Cortex of kidney (tissue), 1 donor: ENCODE measurements at places on chromosomes 2 and 18.

GRCh38 chr18:31206787-31207381, 44.2 kb upstream of the DSC1 start:
- DNase-seq, result no peak

DNA sequence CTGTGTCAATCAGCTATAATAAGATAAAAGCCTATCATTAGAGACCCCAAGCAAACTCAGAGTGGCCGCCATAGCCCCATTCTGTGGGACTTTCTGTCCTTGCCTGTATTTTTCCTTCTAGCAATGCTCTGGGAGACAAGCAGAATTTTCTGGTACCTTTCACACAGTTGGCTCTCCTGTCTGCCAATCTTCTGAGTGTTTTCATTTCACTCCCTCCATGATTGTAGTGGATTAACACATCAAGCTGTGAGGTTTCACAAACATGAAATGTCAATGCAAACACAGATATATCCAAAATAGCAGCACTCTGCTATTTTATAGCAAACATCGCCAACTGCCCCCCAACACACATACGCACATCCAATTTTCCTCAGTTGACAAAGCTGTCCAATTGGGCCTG, 64.9 kb downstream of the C1D start:
- no peak for DNase-seq

DNA sequence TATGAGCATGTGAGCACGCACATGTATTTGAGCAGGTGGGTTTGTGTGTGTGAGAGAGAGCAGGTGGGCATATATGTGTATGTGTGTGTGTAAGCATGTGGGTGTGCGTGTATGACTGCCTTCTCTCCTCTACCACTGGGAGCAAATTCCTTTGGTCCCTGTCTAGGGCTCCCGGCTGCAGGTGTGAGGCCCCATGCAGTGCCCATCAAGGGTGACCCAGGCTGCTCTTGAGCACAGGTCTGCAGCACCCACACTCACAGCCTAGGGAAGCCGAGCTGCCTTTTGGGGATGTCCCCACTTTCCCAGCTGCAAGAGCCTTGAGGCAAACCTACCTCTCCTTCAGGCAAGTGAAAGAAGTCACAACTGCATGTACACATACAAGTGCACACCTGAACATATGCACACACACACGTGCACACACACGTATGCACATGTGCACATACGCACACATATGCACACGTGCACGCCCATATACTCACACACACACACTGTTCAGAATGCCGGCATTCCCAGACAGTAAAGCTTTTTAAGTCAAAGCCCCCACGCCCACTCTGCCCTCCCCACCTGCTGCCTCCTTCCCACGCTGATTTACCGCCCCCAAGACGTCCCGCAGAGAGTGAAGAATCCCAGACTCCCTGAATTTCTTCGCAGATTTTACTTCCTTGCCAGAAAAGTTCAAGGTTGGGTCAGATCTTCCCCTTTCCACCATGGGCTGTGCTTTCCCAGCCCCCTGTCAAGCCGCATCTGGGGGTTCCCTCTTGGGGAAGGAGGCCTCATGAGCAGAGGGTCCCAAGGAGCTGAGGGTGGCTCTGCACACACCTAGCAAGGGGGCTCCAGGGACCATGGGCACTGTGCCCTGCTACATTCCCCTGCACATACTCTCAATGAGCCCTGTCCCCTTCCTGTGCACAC, 170.6 kb downstream of the TWIST2 start:
- DNase-seq, result no peak

- no peak for DNase-seq
Observed at GRCh38 chr2:71463342-71463654, 9.9 kb downstream of the DYSF start.

DNA sequence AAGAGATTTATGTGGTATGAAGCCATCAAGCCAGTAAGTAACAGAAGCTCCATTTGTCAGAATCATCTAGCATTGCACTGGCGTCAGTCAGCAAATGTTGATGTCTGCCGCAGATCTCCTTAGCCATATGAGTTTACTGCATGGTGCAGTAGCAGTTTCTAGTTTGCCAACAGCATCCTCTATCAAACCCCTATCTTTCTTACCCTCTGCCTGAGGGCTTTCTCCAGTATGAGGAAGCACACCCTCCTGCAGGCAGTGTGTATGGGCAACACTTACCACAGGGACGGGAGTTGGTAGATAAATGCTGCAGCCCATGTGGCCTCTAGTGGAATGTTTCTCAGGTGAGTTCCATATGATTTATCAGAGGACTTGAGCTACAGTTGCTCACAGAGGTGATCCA, 63.7 kb downstream of the EFEMP1 start:
- DNase-seq, result no peak

DNA sequence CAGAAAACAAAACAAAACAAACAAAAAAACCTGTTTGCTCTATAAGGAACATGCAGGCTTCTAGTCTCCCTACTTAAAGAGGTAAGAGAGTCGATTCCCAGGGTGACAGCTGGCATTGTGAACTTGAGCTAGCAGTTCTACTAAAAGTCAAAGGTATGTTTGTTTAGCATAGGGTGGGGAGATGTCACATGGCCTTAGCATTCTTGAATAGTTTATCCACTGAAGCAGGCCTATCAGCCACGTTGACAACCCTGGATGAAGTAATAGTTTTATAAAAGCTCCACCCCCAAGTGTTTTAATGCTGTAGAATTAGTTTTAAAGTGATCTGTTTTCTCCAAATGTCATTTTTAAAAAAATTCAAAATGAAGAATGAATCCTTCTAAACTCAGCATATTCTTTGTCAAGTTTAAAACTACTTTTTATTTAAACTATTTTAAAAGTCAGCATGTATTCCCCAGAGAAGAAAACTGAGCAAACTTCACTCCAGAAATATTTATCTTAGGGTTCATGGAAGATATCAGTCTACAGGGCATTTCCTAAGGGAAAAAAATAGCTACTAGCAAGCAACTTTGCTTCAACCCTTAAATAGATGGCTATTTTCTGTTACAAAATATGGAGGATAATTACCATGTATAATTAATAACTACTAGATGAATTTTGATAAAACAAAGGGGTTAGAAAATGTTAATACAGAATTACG, 1.7 kb downstream of the MYOM1 start:
- no peak for DNase-seq

GRCh38 chr2:151638990-151639389, 95.3 kb downstream of the NEB start:
- DNase-seq, result no peak

- DNase-seq, result no peak
Observed at GRCh38 chr2:65062843-65063825, 6.9 kb downstream of the CEP68 start.

DNA sequence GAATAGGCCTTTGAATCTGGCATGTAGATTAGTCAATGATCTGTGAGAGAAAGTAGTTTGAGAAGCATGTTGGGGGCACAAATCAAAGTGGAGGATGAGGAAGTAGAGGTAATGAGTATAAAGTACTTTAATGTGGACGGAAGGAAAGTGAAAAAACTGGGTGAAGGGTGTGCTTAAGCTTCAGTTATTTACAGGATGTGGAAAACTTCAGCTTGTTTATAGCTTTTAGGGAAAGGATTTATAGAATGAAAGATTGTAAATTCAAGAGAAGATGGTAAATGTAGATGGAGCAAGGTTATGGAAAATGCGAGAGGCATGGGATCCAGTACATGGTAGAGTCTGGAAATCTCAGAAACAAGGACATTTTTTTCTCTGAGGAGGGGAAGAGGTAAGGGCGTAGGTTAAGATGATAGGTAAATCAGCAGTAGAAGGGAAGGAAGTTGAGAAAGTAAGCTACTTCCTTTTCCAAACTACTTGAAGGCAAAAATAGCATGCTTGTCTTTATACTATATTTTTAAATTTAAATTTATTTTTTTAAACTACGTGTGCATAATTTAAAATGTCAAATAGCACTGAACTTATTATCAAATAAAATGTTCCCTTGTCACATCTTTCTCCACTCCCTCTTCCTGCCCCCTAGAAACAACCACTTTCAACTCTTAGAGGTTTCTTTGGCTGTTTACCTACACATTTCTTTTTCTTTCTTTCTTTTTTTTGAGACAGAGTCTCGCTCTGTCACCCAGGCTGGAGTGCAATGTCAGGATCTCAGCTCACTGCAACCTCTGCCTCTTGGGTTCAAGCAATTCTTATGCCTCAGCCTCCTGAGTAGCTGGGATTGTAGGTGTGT, 8.5 kb downstream of the FAM117B start:
- DNase-seq, result no peak

DNA sequence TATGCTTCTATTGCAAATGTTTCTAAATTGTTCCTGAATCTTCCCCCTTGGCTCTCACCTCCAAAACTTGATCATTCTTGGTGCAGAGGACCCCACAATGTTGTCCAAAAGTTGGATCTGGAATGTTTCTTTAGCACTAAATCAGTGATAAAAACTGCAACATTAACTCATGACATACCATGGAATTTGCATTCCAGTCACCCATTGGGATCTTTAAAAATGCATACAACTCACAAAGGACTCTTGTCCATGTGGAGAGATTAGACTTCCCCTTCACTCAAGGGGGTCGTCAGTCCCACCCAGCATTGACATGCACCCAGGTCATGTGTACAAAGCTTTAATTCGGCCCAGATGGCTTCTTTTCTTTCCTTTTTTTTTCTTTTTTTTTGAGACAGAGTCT, 169.3 kb downstream of the SETBP1 start:
- DNase-seq, result no peak
